Central memory CD4-positive, alpha-beta T cell (primary cell): ENCODE measurements at places on chromosomes 2 and 18.
A peak's percentile ranks its signal among the peaks of the same experiment; 100 is the strongest.

DNA sequence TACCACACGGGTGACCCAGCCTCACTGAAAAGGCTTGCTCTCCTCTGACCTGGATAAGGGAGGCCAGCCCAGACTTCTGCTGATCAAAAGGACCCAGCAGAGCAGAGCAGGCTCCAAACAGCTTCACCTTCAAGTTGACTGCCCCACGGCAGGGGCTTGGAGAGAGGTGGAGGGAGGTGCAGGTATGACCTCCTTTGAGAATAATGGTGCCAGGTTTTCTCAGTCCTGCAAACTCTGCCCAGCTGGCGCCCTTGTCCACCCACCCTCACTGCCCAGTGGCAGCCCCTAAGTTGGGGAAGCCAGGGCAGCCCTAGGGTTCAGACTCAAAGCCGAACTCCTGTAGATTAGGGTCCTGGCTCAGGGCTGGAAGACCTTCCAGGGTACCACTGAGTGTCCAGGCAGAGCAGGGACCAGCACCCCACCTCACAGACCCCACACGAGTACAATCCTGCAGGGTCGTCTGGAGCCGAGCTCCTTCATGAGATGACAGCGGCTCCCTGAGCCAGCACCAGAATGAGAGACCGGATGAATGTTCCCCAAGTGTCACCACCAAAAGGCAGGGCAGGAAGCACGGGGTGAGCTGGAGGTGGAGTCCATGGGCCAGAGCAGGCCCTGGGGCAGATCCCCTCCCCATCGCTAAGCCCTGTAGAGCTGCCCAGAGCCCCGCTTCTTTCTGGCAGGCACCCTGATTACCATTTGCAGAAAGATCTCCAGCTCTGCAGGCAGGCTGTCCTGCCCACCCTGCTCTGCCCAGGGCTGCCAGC is 3.6 kb upstream of the GPC1 start:
- no peak for DNase-seq

DNA sequence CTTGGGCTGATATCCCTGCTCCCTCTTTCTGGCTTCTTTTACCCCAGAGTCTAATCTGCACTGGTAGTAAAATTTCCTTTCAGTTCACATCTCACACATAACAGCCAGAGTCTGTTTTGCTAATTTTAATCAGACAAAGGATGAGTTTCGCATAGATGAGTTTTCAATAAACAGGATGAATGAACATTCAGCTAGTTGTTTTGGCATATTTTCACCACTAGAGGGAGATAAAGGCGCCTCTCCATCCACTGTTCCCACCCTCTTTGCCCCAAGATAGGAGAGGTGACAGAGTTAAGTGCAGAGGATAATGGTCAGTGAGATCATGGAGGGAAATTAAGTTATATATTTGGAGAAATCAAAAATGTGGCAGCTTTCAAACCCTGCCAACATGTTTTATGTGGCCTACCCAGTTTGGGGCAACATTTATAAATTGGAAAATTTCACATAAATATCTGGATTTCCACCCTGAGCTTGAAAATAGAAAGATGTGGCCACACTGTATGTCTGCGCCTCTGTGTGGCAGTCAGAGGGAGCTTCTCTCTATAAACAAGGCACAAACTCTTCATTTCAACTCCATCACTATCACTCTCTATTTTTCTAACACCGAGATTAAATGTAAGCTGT is 48.5 kb upstream of the DTNA start:
- DNase-seq = no peak

GRCh38 chr2:14828968-14829367 is 196.5 kb downstream of the LRATD1 start:
- no peak for DNase-seq

GRCh38 chr2:70440621-70441020 is 113.0 kb downstream of the TGFA start:
- peak; percentile 53 for DNase-seq
